ENCODE measurements at places on chromosomes 2 and 18. TPM values are rescaled to one million over a fixed set of nuclear protein-coding genes. Genes with fewer than 3 reads are reported as not detected.

TNFRSF11A gene
- total RNA-seq: 0.66 TPM

PTGR3 gene
- total RNA-seq: 6.8 TPM

ASAP2 gene
- total RNA-seq: 16.4 TPM

ARHGAP15 gene
- not detected for total RNA-seq

TMEM200C gene
- total RNA-seq: 0.17 TPM

FAM237A gene
- not detected for total RNA-seq

ANKRD39 gene
- 5.3 TPM for total RNA-seq

MBP gene
- total RNA-seq: 3.6 TPM

ABCG5 gene
- not detected for total RNA-seq

FRZB gene
- total RNA-seq: 2.0 TPM
